Mesothelial cell of epicardium (in vitro differentiated cells): ENCODE measurements at places on chromosomes 5 and 9. TPM values are rescaled to one million over a fixed set of nuclear protein-coding genes. Genes with fewer than 3 reads are reported as not detected.

The PTPDC1 gene
- total RNA-seq = 12.0 to 13.7 TPM (median 12.7 TPM) in 3 replicates

The FSTL4 gene
- 9.7 to 14.3 TPM (median 11.5 TPM) in 3 replicates for total RNA-seq

The C9 gene
- total RNA-seq = not detected in 3 replicates

The LECT2 gene
- not detected in 3 replicates for total RNA-seq

The VLDLR gene
- 47.8 to 50.0 TPM (median 49.6 TPM) in 3 replicates for total RNA-seq

The IFNA8 gene
- not detected in 3 replicates for total RNA-seq

The MAML1 gene
- total RNA-seq = 47.6 to 50.6 TPM (median 49.6 TPM) in 3 replicates

The RETREG1 gene
- 7.8 to 9.2 TPM (median 8.3 TPM) in 3 replicates for total RNA-seq

- peak overlapping the region; percentile 96 for H3K27ac ChIP-seq
- peaks cover 4% of the 10 kb centered on the region for H3K36me3 ChIP-seq
- H3K4me3 ChIP-seq = peak overlapping the region; percentile 66
- no peak for DNase-seq
These were observed 77.5 kb downstream of the ZSWIM6 start for GRCh38 chr5:61409568-61409967.

DNA sequence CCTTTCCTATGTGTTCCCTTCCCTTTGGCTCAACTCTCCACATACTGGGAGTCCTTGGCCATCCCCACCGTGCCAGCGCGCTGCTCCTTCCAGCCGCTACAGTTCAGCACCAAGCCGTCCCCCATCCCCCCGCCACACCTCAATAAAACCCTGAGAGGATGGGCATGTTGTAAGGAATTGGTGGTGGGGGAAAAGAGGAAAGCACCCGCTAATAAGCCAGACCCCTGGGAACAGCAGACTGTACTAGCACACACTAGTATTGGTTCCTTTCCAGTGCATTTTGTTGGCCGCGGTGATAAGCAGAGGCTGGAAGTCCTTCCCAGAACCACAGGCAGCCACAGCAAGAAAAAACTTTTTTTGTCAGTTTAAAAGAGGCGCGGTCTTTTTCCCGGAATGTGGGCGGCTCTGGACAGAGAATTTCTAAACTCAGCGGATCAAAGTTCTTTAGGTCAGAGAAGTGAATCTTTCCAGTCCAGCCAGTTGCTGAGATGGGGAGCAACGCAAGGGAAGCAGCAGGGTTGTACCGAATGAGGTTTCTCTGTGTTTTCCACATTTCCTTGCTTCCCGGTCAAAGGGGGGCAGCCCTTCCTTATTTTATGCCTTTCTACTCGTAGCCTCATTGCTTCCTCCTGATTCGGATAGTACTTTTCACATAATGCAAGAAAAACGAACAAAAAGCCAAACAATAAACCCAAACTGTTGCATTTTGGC lies 2.1 kb downstream of the CHSY3 start:
- H3K27me3 ChIP-seq = peaks cover 52% of the 10 kb centered on the region
- DNase-seq = no peak
- peaks cover 18% of the 10 kb centered on the region for H3K4me1 ChIP-seq
- no peak overlapping the region for H3K27ac ChIP-seq
- peak overlapping the region; percentile 75 for H3K4me3 ChIP-seq
- no peaks in the 10 kb centered on the region for H3K36me3 ChIP-seq

DNA sequence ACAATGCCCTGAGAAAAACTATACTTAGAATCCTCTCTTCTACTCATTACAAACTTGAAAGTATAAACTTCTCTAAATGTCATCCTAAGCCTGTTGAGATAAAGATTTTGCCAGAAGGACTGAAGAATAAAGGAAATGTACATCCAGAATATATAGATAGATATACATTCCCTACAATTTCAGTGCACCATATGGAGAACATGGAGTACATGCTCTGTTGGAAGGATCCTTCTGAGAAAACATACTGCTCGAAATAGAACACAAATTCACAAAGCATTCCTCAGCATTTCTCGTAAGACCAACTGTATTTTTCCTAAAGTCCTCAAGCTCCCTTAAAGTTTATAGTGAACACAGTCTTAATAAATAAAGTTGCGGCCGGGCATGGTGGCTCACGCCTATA lies 69.7 kb upstream of the RASA1 start:
- no peak for DNase-seq
- peaks cover 12% of the 10 kb centered on the region for H3K4me1 ChIP-seq
- H3K27me3 ChIP-seq = no peaks in the 10 kb centered on the region
- H3K27ac ChIP-seq = no peak overlapping the region
- H3K36me3 ChIP-seq = no peaks in the 10 kb centered on the region

GRCh38 chr5:4520559-4520958 lies 619.6 kb upstream of the ADAMTS16 start:
- no peak overlapping the region for H3K4me3 ChIP-seq
- peaks cover 34% of the 10 kb centered on the region for H3K27me3 ChIP-seq
- no peak for DNase-seq
- no peaks in the 10 kb centered on the region for H3K36me3 ChIP-seq

- H3K4me1 ChIP-seq = peaks cover 9% of the 10 kb centered on the region
- no peak overlapping the region for H3K4me3 ChIP-seq
- no peaks in the 10 kb centered on the region for H3K27me3 ChIP-seq
These were observed 73.9 kb downstream of the FOXD1 start for GRCh38 chr5:73374520-73375190.

DNA sequence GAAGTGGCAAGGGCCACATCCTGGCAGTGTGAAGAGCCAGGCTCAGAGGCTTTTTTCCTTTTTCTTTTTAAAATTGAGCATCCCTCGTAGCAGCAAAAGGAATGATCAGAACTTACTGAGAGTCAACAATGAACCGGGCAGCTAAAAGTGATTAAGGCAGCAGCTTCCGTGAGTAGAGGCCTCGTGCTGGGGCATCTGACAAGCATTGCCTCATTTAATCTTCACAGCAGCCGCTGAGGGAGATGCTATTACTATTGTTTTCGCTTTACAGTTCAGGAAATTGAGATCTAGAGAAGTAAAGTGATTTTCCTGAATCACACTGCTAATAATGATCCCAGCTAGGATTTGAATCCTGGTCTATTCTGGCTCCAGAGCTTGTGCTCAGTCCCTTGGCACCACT lies 30.7 kb upstream of the PTGS1 start:
- peaks cover 2% of the 10 kb centered on the region for H3K4me1 ChIP-seq
- no peak for DNase-seq
- H3K4me3 ChIP-seq = no peak overlapping the region
- H3K36me3 ChIP-seq = no peaks in the 10 kb centered on the region
- H3K27me3 ChIP-seq = peaks cover 51% of the 10 kb centered on the region

DNA sequence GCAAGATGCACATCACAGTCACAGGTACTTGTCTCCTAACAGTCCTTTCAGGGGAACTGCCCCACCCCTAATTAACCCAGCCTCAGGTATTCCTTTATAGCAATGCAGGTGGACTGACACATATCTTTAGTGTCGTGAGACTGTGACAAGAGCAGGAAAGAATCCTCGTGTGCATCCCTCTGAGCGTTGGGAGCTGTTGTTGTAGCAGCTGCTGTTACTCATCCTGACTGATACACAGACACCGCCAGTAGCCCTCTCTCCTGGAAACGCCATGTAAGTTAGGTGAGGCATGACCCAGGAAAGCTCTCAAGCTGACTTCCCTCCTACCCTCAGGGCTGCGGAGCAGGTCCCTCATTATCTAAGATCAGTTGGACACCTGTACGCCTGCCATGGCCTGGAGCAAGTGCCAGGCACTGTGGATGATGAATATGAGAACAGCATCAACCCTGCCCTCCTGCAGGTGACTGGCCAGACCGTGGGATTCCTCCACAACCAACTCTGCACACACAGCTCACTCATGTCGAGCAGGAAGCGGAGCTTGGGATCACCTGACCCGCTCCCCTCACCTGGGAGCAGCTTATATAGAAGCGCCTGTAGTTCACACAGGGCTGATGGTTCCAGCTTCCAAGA lies 10.2 kb upstream of the LCN15 start:
- no peak for DNase-seq
- H3K36me3 ChIP-seq = no peaks in the 10 kb centered on the region
- peaks cover 5% of the 10 kb centered on the region for H3K4me1 ChIP-seq
- H3K4me3 ChIP-seq = no peak overlapping the region

- H3K27me3 ChIP-seq = no peaks in the 10 kb centered on the region
- H3K36me3 ChIP-seq = peaks cover 39% of the 10 kb centered on the region
- no peak overlapping the region for H3K27ac ChIP-seq
- H3K4me1 ChIP-seq = peaks cover 16% of the 10 kb centered on the region
These were observed 162.8 kb downstream of the MAN2A1 start for GRCh38 chr5:109852371-109853155.

DNA sequence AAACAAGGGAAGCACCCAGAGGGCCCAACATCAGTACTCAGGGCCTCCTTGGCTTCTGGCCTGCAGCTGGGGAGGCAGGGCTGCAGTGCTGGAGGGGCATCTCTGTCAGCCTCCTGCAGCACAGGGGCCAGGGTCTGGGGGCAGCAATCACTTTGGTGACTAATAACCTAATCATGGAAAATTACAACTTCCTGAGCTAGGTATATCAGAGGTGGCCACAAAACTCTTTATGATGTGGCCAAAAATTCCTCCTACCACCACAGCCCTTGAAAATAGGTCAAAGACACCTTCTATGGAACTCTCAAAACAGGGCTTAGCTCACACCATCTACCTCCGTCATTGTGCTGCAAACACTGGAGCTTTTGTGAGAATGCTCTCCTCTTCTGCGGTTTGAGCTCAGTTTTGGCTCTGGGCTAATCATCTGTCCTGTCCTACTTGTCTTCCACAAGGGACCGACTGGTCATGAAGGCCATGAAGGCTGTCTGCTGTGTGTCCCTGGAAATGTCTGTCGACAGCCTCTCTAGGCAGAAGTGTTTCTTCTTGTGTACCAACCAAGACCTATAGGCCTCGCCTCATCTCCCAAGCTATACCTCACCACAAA lies 28.6 kb downstream of the CSF2 start:
- DNase-seq = no peak
- H3K27ac ChIP-seq = no peak overlapping the region
- peaks cover 5% of the 10 kb centered on the region for H3K27me3 ChIP-seq

GRCh38 chr5:135241536-135241935 lies 157.5 kb downstream of the MACROH2A1 start:
- no peaks in the 10 kb centered on the region for H3K36me3 ChIP-seq
- H3K4me1 ChIP-seq = peaks cover 45% of the 10 kb centered on the region
- no peak overlapping the region for H3K4me3 ChIP-seq

GRCh38 chr9:133959171-133959570 lies 33.0 kb downstream of the VAV2 start:
- peaks cover 61% of the 10 kb centered on the region for H3K4me1 ChIP-seq
- no peak for DNase-seq
- H3K36me3 ChIP-seq = peaks cover 2% of the 10 kb centered on the region
- H3K27ac ChIP-seq = peak overlapping the region; percentile 97
- H3K27me3 ChIP-seq = no peaks in the 10 kb centered on the region

GRCh38 chr5:35367526-35367925 lies 137.2 kb upstream of the PRLR start:
- peaks cover 16% of the 10 kb centered on the region for H3K4me1 ChIP-seq
- H3K27me3 ChIP-seq = no peaks in the 10 kb centered on the region
- DNase-seq = no peak
- no peak overlapping the region for H3K27ac ChIP-seq
- no peaks in the 10 kb centered on the region for H3K36me3 ChIP-seq

DNA sequence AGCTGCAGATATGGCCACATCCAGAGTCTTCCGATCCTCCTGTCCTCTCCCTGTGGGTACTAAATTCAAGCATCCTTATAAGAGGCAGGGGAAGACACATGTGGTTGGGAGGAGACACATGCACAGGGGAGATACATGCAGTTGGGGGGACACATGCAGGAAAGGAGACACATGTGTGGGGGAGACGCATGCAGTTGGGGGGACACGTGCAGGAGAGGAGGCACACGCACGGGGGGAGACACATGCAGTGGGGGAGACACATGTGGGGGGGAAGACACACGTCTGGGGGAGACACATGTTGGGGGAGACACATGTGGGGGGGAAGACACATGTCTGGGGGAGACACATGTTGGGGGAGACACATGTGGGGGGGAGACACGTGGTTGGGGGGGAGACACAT lies 21.2 kb upstream of the OLFM1 start:
- no peak for DNase-seq
- H3K36me3 ChIP-seq = peaks cover 2% of the 10 kb centered on the region
- H3K27me3 ChIP-seq = peaks cover 47% of the 10 kb centered on the region
- no peak overlapping the region for H3K27ac ChIP-seq
- H3K4me1 ChIP-seq = no peaks in the 10 kb centered on the region
- H3K4me3 ChIP-seq = no peak overlapping the region

GRCh38 chr5:66807743-66808142 lies 211.6 kb downstream of the MAST4 start:
- DNase-seq = no peak
- no peaks in the 10 kb centered on the region for H3K36me3 ChIP-seq
- H3K27ac ChIP-seq = no peak overlapping the region
- no peak overlapping the region for H3K4me3 ChIP-seq
- peaks cover 22% of the 10 kb centered on the region for H3K27me3 ChIP-seq
- no peaks in the 10 kb centered on the region for H3K4me1 ChIP-seq

- H3K4me1 ChIP-seq = peaks cover 26% of the 10 kb centered on the region
- peak overlapping the region; percentile 92 for H3K27ac ChIP-seq
- no peaks in the 10 kb centered on the region for H3K36me3 ChIP-seq
- H3K4me3 ChIP-seq = no peak overlapping the region
- peak; percentile 39 for DNase-seq
These were observed 24.3 kb upstream of the UBAP2 start for GRCh38 chr9:34072868-34073590.

- H3K4me3 ChIP-seq = no peak overlapping the region
- peaks cover 2% of the 10 kb centered on the region for H3K4me1 ChIP-seq
- H3K36me3 ChIP-seq = peaks cover 2% of the 10 kb centered on the region
- no peak for DNase-seq
- H3K27ac ChIP-seq = no peak overlapping the region
These were observed 29.6 kb downstream of the ANKDD1B start for GRCh38 chr5:75640826-75641225.

GRCh38 chr9:106417685-106418084 lies 445.3 kb upstream of the ZNF462 start:
- H3K36me3 ChIP-seq = no peaks in the 10 kb centered on the region
- H3K4me1 ChIP-seq = peaks cover 40% of the 10 kb centered on the region
- DNase-seq = no peak
- H3K27me3 ChIP-seq = no peaks in the 10 kb centered on the region
- H3K27ac ChIP-seq = no peak overlapping the region

- DNase-seq = no peak
- no peak overlapping the region for H3K27ac ChIP-seq
- H3K4me1 ChIP-seq = no peaks in the 10 kb centered on the region
- no peaks in the 10 kb centered on the region for H3K36me3 ChIP-seq
These were observed 54.7 kb upstream of the TSLP start for GRCh38 chr5:111016801-111017200.

DNA sequence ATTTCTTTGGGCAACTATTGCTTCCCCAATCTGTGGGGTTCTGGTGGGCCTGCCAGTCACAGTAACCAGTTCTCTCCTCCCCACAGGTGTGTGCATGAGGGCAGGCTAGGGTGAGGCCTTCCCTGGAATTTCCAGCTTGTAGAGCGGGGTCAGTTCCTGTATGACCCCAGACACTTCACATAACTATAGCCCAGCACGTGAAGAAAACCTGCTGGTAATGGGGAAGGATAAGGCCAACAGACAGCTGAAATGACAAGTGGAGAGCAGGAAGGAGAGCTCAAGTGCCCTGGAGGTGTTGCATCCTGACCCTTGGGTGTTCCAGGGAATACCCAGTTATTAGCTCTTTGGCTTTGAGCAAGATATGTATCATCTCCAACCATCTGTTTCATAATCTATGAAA lies 142.2 kb downstream of the CDC42SE2 start:
- no peak overlapping the region for H3K27ac ChIP-seq
- H3K36me3 ChIP-seq = peaks cover 45% of the 10 kb centered on the region
- no peak for DNase-seq

GRCh38 chr9:86948074-86948929 lies 996 bp upstream of the GAS1 start:
- H3K27me3 ChIP-seq = peaks cover 7% of the 10 kb centered on the region
- DNase-seq = peak; percentile 82
- peaks cover 5% of the 10 kb centered on the region for H3K36me3 ChIP-seq
- H3K27ac ChIP-seq = peak overlapping the region; percentile 95
- peak overlapping the region; percentile 80 for H3K4me3 ChIP-seq

- peaks cover 37% of the 10 kb centered on the region for H3K4me1 ChIP-seq
- H3K4me3 ChIP-seq = no peak overlapping the region
- DNase-seq = no peak
- no peaks in the 10 kb centered on the region for H3K36me3 ChIP-seq
- no peaks in the 10 kb centered on the region for H3K27me3 ChIP-seq
These were observed 70.8 kb upstream of the VCAN start for GRCh38 chr5:83400701-83401100.
